ENCODE measurements at places on chromosomes 13 and 19.

DNA sequence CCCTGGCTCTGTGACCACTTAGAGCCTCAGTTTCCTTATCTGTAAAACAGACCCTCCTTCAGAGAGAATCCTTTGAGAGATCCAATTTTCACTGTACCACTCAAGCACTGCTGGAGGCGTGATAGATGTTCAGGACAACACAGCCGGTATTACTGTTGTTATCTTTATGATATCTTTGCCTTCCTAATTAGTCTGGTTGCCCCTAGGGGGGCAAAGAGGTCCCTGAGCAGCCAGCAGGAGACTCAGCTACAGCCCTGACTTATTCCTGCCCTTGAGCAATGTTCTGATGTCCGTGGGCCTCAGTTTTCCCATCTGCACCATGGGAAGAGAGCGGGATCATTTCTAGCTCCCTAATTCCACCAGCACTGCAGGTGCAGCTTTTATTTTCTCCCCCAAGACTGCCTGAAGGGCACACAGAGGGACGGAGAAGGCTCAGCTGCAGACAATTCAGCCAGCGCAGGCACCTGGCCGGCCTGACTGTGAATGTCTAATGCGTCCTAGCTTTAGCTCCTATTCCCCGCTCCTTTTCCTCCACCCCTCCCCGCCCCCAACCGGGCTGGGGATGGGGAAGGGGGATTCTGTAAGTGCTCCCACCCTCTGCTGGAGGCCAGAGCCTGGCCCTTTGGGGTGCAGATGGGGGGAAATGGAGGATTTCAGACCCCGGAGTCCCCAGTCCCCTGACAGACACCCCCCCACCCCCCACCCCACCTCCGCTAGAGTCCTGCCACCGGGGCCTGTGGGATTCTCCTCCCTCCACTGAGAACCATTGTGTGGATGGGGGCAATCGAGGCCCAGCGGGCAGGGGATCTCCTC is 16.2 kb downstream of the TLE5 start:
- no peak for DNase-seq

DNA sequence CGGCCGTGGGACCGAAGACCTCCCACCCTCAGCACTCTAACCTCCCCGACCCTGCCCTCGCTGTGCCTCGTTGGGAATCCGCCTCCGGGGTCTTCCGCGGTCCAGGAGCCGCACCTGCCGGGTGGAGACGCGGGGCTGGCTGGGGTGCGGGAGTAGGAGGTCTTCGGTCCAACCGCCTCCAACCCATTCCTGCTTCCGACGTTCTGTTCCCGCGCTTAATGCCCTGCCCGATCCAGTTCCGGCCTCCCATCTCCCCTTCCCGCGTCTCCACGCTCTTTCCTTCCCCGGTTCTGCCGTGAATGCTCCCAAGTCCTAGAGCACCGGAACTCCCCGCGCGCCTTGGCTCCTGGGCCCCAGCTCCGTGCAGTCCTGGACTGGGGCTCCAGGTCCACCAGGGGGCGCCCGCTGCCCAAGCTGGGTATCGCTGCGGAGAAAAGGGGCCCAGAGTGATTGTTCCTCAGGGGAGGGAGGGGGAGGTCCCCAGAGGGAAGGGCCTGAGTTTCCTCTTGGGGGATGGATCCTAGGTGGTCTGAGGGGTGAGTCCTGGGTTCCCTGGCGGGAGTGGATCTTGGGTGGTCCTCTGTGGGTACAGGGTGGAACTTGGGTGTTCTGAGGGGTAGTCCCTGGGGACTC is 14.1 kb upstream of the TNFSF9 start:
- DNase-seq, result peak; percentile 90

DNA sequence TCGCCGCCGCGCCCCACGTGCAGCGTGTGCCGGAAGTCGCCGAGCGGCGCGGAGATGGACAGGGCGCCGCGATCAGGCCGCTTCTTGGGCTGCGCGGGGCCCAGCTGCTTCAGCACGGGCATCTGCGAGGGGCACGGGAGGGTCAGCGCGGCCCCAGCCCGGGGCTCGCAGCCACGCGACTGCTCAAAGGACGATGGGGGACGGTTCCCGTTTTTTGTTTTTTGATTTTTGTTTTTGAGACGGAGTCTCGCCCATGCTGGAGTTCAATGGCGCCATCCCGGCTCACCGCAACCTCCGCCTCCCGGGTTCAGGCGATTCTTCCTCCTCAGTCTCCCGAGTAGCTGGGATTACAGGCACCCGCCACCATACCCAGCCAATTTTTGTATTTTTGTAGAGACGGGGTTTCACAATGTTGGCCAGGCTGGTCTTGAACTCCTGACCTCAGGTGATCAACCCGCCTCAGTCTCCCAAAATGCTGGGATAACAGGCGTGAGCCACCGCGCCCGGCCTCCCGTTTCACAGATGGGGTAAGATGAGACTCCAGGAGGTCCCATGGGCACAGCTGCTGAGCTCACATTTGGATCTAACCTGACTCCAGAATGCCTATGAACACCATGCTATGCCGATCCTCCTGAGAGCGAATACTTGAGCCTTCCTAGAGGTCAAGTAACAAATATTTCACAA is 2.0 kb upstream of the LENG9 start:
- no peak for DNase-seq

GRCh38 chr19:44228318-44228717 is 16.0 kb downstream of the ZNF227 start:
- no peak for DNase-seq

- DNase-seq, result no peak
Measured at GRCh38 chr13:62246581-62246980, 830.9 kb upstream of the PCDH20 start.

GRCh38 chr13:107441279-107441678 is 774.1 kb downstream of the LIG4 start:
- DNase-seq, result no peak

GRCh38 chr13:46307554-46307953 is 79.5 kb downstream of the RUBCNL start:
- DNase-seq, result no peak

GRCh38 chr13:37068962-37069361 is 9.5 kb upstream of the SUPT20H start:
- no peak for DNase-seq

- no peak for DNase-seq
Measured at GRCh38 chr19:14563989-14564651, 7.7 kb downstream of the NDUFB7 start.

DNA sequence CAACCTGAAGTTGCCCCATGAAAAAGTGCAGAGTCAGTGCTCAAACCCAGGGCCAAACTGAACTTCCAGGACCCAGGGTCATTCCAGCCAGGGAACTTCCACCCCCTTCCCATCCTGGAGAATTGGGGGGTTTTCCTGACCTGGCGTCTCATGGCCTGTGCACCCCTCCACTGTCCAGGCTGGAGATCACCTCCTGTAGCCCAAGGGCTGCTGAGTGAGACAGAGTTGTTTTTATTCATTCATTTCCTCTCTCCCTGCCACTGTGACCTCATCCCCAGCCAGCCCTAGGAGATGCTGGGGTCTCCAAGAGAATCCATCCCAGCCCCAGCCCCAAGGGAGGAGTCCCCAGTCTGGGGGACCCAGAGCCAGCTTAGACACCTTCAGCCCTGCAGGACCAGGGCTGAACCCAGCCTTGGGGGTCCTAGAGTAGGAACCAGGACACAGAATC is 4.2 kb downstream of the FCHO1 start:
- DNase-seq, result no peak

- DNase-seq, result no peak
Measured at GRCh38 chr13:45492538-45492937, 27.8 kb downstream of the COG3 start.

DNA sequence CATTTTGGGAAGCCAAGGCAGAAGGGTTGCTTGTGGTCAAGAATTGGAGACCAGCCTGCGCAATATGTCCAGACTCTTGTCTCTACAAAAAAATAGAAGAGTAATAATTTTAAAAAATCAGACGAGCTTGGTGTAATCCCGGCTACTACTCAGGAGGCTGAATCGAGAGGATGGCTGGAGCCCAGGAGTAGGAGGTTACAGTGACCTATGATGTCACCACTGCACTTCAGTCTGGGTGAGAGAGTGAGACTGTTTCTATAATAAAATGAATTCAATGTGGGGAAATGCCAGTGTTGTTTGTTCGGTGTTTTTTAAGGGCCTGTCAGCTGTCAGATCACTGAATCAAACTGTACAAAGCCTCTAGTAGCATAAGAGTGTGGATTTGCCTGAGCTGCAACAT is 1.2 kb upstream of the FBXL3 start:
- no peak for DNase-seq

- no peak for DNase-seq
Measured at GRCh38 chr19:6087074-6087571, 23.2 kb downstream of the RFX2 start.

DNA sequence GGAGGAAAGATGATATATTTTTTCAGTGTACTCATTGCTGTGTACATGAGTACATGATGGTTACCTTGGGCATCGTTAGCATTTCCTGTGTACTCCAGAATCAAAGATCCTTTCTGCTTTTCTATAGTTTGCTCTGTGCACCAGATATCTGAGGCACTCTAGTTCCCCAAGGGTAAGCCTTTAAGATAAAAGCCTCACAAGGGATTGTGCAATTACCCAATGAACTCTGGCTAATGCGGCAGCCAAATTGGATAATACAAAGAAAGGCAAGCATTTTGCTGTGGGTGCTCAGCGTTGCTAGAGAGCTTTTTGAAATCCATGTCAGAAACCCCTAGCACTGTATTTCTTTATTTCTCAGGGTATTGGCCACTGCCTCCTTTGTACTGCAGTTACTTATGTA is 2.9 kb downstream of the CYSLTR2 start:
- no peak for DNase-seq

- no peak for DNase-seq
Measured at GRCh38 chr19:19269952-19270694, 3.0 kb downstream of the TM6SF2 start.

- DNase-seq, result no peak
Measured at GRCh38 chr19:19402656-19403372, 2.7 kb upstream of the GATAD2A start.

- no peak for DNase-seq
Measured at GRCh38 chr19:38061294-38061693, 154.3 kb downstream of the SIPA1L3 start.

DNA sequence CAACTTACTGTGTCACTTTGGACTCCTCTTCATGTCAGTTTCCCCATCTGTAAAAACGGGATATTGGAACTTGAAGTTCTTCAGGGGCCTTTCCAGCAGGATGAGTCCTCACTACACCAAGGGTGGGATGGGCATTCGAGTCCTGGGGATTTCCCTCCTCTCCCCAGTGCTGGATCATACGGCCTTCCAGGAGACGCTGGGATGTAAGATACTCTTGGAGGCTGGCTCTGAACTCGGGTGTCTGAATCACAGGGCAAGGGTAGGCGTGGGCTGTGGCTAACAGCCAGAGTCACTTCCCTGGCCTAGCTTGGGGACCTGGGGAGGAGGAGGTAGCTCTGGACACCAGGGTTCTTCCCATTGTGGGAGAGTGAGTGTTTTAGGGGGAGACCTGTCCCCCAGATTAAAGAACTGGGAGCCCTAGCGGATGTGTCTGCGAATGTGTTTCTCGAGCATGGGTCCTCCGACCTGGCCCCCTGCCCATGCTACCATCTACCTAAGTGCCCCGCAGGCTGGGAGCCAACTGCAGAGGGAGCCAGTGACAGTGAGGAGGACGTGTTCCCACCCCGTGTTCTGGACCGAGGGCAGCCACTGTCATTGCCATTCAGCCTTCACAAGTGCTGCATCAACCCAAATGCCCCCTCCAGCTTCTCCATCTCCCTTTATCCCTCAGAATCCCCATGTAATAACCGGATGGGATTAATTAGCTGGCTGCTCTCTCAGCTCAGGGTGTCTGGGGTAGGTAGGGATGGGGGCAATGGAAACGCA is 2.4 kb upstream of the CYTH2 start:
- DNase-seq, result no peak

DNA sequence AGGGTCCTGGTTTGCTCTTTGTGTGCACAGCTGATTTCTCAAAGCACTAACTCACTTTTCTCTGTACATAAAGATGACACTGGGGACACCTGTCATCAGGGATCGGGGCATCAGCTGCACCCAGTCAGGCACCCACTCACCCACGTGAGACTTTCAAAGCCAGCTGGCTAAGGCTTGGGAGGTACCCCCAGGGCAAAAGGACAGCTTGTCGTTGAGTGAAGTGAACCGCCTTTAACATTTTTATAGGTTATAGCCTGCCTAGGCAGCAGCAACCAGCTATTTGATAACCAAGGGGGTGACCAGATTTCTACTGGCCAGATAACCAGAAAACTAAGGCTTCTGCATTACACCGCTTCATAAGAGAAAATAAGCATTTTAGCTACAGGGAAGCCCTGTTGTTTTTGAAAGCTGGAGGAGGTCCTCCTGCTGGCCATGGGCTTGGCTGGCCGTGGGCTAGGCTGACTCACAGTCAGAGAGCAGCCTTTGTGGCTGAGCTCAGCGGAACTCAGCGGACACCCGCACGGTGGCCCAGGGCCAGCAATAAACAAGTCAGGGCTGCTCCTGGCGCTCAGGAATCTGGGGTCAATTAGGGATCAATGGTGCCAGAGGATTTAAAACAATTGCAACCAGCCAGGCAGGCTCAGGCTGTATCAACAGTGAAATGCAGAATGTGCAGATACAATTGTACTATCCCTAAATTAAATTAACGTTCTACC is 57.1 kb downstream of the ALOX5AP start:
- peak; percentile 93 for DNase-seq

DNA sequence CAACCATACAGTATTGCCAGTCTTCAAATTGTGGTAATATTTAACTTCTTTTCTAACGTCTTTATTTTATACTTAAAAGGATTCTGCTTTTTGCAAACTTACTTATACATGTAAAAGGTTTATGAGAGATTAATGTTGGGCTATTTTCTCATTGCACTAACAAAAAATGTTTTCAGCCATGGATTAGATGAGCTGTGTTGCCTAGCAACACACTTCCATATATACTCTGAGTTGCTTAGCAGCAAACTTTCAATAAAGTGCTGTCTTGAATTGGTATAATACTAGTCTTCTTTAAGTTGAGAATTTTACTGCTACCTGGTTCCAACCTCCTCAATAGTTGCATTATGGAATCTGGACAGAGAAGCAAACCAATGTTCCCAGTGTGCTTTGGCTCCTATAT is 777.4 kb upstream of the PCDH9 start:
- DNase-seq, result no peak

DNA sequence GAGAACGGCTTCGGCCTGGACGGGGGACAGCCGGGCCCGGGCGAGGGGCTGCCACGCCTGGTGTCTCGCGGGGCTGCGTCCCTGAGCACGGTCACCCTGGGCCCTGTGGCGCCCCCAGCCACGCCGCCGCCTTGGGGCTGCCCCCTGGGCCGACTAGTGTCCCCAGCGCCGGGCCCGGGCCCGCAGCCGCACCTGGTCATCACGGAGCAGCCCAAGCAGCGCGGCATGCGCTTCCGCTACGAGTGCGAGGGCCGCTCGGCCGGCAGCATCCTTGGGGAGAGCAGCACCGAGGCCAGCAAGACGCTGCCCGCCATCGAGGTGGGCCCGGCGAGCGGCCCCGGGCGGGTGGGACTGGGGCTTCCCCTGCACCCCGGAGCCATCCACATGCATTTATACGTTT is 10.7 kb downstream of the RELB start:
- no peak for DNase-seq
